ENCODE measurements at places on chromosomes 7 and 10. TPM values are rescaled to one million over a fixed set of nuclear protein-coding genes. Genes with fewer than 3 reads are reported as not detected.

Gene RBP4
- 12.5 TPM for total RNA-seq

Gene ATOH7
- total RNA-seq: not detected

Gene GGCT
- 12.5 TPM for total RNA-seq

Gene PNLIP
- total RNA-seq: 1.0 TPM

Gene INHBA
- total RNA-seq: 4.7 TPM

Gene DLX6
- total RNA-seq: not detected

Gene ARL3
- total RNA-seq: 5.2 TPM

Gene SLC13A1
- total RNA-seq: not detected

Gene CAMK2B
- total RNA-seq: 4.7 TPM

Gene CALHM3
- not detected for total RNA-seq

Gene TRPV6
- not detected for total RNA-seq

Gene PILRA
- total RNA-seq: 1.6 TPM

Gene FLNC
- total RNA-seq: 611 TPM

Gene PNLIPRP2
- not detected for total RNA-seq

Gene CHN2
- 11.0 TPM for total RNA-seq

Gene CTAGE4
- not detected for total RNA-seq

Gene VWA2
- total RNA-seq: not detected

Gene CALML5
- not detected for total RNA-seq

Gene NUTM2A
- 1.0 TPM for total RNA-seq

Gene PPIA
- total RNA-seq: 459 TPM

Gene CALD1
- total RNA-seq: 89.8 TPM

Gene GARIN1A
- 0.52 TPM for total RNA-seq

Gene RBP3
- not detected for total RNA-seq

Gene MDFIC
- total RNA-seq: 20.9 TPM

Gene IFRD1
- total RNA-seq: 15.1 TPM

Gene APBB1IP
- 4.2 TPM for total RNA-seq

Data from skeletal muscle tissue (tissue), 5 donors.